NCI-H1105 treated with DMSO at 0.1 percent for 48 hours (cell line): ENCODE measurements at places on chromosomes 1 and 21.

GRCh38 chr1:71083271-71083670 lies 2.4 kb upstream of the ZRANB2 start:
- DNase-seq: no peak

GRCh38 chr1:85330711-85331290 lies 54.4 kb upstream of the BCL10 start:
- no peak for DNase-seq

DNA sequence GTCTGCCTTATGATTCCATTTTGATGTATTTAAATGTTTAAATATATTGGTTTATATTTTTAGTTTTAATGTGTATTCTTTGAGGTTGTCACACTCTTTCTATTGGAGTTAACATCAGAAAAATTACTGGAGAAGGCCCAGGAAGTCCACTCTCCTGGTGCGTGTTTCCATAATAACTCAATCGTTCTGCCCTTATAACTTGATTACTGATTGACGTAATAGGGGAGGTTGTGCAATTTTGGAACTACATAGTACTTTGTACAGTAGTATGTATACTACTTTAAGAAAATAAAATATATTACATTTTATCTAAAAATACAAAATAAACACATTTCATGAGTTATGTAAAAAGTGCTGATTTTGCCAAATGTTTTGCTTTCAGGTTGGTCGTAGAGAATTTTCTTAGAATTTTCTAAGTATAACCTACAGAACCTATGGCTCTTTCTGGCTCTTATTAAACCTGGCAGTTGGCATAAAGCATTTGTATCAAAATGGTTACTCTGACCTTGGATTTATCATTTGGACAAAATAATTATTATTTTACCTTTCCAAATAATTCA lies 5.7 kb downstream of the PLA2G4A start:
- no peak for DNase-seq

GRCh38 chr21:32537569-32537881 lies 47.8 kb downstream of the TCP10L start:
- DNase-seq: no peak

DNA sequence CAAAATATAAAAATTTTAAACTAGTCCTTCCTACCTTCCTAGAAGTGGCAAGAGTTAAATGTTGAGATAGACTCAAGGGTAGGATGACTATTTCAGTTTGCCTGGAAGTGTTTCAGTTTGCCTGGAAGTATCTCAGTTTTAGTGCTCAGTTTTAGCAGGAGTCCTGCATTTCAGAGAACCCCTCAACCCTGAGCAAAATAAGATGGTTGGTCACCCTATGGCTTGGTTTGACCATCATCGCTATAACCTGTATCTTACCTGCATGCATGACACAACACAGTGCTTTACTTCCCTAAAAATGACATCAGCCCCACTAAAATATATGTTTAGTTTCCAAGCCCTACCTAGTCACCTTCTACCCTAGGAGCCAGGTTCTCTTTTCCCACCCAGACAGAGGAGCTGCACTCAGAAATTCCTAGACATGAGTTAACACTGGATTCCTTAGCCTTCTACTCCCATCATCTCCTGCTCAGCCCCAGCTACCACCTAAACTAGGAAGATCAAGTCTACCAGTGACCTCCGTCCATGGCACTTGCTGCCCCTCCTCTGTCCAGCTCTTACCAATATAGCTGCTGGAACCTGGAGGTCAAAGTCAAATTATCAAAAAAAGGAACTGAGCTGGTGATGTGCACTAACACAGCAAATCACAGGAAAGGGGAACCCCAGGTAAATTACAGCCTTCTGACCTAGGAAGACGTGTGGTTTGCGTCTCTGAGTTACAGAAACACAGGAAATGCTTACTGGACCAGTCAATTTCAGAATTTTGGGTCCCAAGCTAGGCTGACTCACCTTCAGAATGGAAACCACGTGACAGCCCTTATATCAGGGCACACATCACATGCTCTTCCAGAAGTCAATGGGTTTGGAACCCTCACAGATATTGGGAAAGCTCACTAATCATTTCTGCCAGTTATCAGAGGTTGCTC lies 2.2 kb upstream of the G0S2 start:
- DNase-seq: no peak

DNA sequence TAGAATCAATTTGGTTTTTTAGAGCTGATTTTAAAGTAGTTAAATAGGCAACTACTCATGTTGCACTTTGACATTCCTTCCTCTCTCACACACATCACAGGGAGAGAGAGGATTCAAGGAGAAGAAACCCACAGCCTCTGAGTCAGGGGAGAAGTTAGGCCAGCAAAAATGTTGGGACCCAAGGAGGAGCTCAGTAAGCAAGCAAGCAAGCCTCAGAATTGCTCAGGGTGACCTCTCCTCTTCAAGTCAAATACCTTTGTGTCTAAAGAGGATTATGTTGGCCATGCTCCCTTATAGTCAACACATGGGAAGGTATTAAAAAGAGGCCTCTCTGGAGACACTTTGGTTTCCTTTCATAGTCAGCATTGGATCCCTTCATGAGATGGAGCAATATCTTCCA lies 80.5 kb upstream of the WARS2 start:
- no peak for DNase-seq

- peak; percentile 48 for DNase-seq
Observed at GRCh38 chr1:176374967-176375569, 87.9 kb upstream of the PAPPA2 start.

GRCh38 chr1:90314533-90314932 lies 319.6 kb downstream of the ZNF326 start:
- DNase-seq: no peak

GRCh38 chr1:228990906-228991569 lies 255.8 kb downstream of the RHOU start:
- DNase-seq: no peak

DNA sequence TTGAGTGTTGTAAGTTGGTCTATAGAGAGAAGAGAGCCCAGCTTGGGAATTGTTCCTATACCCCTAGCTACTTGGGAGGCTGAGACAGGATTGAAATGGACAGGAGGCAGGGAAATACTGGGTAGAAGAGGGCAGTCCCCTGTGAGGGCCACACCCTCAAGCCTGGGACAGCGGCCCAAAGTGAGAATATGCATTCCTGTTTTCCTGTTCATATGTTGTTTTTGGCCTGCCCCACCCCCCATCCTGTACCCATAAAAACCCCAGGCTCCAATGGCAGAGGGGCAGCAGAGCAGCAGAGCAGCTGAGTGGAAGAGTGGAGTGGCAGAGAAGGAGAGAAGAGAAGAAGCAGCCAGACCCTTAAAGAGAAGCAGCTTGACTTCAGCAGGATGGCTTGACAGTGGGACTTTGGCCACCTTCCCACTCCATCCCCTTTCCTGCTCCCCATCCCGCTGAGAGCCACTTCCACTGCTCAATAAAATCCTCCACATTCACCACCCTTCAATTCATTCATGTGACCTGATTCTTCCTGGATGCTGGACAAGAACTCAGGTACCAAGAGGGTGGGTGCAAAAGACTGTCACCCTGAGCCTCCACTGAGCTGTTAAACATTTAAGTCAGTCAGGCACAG lies 70.6 kb upstream of the PUM1 start:
- DNase-seq: no peak

DNA sequence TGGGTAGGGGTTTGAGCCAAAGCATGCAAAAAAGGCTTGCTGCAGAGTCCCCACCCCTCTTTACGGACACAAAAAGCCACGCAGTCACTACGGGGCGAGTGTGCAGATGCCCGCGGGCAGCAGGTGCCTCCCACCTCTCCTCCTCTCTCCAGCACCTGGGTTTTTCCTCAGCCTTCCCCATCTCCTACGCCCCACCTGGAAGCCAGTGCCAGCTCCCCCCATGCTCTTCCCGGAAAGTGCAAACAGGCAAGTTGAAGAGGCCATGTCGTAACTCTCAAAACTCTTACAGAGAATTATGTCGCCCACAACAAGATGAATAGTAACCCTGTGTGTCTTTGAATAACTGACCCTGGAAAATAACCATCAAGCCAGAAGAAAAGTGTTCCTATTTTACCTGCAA lies 82.5 kb downstream of the PDE9A start:
- no peak for DNase-seq

GRCh38 chr1:1397839-1398523 lies 1.2 kb downstream of the CCNL2 start:
- no peak for DNase-seq
